NCI-H446 treated with DMSO at 0.1 percent for 48 hours (cell line): ENCODE measurements at places on chromosomes 1 and 21.

- DNase-seq = no peak
Measured at GRCh38 chr1:207747627-207748492, 4.0 kb upstream of the CD46 start.

DNA sequence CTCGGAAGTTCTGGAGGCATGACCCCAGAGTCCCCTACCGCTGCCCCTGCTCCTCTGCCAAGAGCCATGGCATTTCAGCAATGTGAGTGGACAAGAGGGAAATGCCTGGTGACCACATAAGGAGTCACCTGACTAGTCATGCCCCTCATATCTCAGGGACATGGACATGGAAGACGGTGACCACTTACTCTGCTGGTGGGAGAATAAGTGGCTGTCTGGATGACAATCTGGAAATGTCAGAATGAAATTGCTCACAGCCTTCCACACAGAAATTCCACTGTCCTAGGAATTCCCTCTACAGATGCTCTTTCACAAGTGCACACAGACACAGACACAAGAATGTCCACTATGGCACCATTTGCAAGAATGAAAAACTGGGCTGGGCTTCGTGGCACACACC lies 24.3 kb upstream of the PLEKHG5 start:
- no peak for DNase-seq

- DNase-seq = no peak
Measured at GRCh38 chr1:202958544-202959275, 598 bp upstream of the ADIPOR1 start.

GRCh38 chr1:12015001-12015491 lies 4.3 kb upstream of the MIIP start:
- DNase-seq = no peak

DNA sequence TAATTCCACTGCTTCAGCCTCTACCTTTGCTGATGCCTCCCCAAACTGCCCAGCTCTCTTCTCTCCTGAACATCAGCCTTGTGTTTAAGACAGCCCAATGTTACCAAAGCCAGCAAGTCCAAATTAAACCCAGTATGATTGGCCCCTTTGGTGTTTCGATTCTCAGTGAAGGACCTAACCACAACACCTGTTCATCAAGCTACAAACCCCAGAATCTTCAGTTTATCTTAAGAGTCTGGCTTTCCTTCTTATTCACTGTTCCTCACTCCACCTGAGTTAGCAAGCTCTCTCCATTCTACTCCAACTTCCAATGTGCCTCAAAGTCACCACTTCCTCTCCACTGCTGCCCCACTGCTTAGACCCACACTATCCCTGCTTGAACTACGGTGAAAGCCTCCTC lies 25.5 kb upstream of the ITPKB start:
- DNase-seq = no peak

DNA sequence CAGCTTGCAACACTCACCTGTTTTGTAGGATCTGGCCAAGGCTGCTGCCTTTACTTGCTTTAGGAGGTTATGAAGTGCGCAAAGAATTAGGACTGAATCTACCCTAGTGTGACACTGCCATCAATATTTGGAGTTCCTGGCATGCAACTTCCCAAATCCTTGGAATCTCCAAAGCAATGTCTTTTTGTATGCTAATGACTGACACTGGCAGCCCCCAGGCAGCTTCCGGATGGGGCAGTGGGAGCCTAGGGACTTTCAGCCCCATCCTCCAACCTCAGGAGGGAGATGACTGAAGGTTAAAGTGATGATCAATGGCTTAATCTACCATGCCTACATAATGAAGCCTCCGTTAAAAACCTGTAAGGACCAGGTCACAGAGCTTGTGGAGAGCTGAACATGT lies 5.5 kb downstream of the RCC2 start:
- DNase-seq = no peak

DNA sequence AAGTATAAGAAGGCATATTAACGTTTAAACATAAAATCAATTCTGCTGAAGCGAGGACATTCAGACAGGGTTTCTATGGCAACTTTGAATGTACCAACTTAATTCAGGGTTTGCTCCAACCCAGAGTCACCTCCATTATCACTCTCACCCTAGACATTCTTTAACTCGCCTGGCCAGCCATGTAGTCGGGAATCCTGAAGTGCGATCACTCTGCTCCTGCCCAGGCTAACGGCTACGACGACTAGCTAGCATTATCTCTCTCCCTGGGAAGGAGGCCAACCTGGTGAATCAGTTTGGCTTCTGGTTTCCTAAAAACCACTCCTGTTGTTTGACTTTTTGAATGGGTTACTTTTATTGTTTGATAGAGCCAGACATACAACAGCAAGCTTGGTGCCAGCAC lies 38.9 kb upstream of the ZBTB18 start:
- DNase-seq = no peak

DNA sequence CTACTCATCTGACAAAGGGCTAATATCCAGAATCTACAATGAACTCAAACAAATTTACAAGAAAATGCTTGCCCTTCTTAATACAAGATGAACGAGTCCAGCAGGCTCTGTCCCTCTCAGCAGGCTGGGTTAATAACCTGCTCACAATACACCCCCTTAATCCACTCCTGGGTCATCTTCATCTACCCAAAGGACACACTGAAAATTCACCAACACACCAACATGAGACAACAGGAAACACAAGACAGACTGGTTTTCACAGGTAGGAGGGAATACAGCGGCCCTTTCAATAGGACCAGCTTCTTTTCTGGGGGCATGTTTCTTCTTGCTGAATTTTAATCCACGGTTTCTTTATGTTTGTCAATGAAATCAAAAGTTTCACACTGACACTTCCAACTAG lies 44.6 kb downstream of the SUSD4 start:
- DNase-seq = no peak

- DNase-seq = no peak
Measured at GRCh38 chr1:164659621-164660411, 100.8 kb downstream of the PBX1 start.

- DNase-seq = no peak
Measured at GRCh38 chr1:198701766-198702539, 63.1 kb downstream of the PTPRC start.

DNA sequence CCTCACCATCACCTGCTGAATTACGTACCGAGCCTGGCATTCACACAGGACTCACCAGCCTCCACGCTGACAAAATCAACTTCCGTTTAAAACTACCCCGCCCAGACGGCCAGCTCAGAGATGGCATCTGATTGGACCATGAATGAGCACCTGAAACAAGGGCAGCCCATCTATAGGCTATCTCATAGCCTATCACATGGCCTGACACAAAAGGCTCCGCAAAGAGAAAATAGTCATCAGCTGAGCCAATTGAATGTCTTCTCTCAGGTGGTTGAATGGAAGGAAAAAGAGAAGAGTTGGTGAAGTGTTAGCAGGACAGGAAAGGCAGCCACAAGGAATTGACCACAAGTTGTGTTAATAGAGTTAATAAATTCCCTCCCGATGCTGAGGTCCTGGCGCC lies 50.6 kb upstream of the ZC3H12A start:
- no peak for DNase-seq

DNA sequence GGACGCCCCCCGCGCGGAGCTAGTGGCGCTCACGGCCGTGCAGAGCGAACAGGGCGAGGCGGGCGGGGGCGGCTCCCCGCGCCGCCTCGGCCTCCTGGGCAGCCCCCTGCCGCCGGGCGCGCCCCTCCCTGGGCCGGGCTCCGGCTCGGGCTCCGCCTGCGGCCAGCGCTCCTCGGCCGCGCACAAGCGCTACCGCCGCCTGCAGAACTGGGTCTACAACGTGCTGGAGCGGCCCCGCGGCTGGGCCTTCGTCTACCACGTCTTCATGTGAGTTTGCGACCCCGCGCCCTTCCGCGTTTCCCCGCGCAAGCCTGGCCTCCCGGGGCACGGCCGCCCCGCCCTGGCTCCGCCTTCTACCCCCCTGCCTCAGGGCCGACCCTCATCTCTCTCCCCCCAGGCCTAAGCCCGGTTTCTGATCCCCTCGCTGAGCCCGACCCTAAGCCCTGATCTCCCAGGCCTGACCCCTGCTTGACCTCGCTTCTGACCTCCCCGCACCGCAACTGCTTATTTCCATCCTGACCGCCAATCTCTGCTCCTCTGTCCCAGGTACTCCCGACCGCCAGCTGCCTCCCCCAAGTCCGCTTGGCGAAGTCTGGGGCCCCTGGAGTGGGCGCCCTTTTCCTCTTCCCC lies 669 bp downstream of the KCNQ4 start:
- no peak for DNase-seq
